ENCODE measurements at places on chromosomes 2 and 18. TPM values are rescaled to one million over a fixed set of nuclear protein-coding genes. Genes with fewer than 3 reads are reported as not detected.

Gene SLC9A4
- polyA plus RNA-seq = not detected

Gene GCG
- polyA plus RNA-seq = not detected

Gene SMARCAL1
- 32.3 TPM for polyA plus RNA-seq

DNA sequence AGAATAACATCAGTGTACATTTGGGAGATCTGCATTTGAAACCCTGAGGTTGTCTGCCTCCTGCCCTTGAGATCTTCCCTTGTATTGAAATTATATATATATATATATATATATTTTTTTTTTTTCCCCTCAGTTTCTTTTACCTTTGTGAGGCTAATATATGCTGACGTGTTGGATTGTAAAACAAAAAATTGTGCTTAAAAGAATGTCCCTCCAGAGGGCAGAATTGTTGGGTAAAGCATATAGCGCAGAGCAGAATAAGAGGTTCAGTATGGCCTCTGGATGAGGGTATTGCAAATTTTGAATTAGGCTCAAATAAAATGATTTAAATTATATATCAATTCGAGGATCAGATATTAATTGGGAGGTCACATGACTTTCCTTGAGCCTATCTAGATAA is 12.4 kb downstream of the NABP1 start:
- no peak for DNase-seq

DNA sequence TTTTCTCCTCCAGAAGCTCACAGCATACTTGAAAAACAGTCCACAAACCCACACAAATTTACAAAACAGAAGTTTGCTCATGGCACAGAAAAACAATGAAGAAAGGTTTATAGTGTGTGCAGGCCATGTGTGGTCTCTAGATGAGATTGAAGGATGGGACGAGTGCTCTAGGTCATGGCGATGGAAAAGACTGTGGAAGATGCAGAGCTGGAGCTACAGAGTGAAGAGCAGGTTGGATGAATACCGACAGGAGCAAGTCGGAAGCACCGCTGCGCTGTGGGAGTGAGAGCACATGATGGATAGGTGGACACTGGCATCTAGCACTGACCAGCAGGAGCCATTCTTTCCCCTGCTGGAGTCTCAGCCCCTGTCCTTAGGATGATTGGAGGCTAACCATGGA is 534.7 kb upstream of the RAB6C start:
- DNase-seq = no peak

- DNase-seq = no peak
Measured at GRCh38 chr2:129768485-129769184, 210.8 kb upstream of the RAB6C start.

DNA sequence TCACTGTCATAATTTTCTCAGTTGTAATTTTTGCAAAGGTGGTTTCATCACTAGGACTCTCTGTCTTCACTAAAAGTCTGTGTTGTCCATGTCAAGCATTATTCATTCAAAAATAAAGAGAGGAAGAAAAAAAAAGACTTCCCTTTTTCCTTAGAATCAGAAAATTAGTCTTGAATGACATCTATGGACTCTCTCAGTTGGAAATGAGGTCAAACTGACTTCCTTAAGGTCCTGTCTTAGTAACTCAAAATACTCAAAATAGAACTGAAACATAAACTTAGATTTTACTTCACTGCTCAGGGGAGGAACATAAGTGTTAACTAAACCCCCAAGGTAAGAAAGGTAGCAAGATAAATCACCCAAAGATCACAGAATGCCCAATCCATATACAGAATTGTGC is 2.2 kb upstream of the ZNF407 start:
- DNase-seq = no peak

Gene PRSS56
- polyA plus RNA-seq = not detected

DNA sequence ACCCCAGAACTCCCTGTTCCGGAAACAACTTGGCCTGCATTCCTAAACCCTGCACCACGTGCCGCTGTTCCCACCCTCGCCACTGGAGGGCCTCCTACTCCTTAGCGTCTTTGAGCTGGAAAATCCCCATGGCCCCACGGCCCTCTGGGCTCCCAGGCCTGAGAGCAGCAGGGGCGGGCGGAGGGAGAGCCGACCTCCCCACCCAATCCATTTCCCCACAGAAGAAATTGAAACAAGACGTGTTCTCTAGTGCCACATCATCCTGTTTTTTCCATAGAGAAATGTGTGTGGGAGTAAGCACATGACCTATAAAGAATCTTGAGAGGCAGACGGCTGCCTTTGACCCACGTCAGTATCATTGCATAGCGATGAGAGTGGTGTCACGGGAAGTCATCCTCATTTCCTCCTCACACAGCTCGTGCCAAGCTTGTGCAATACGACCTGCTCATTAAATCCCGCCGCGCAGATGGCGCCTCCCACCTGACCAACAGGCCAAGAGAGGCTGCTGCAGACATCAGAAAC is 79.2 kb downstream of the LAMA1 start:
- peak; percentile 100 for DNase-seq

DNA sequence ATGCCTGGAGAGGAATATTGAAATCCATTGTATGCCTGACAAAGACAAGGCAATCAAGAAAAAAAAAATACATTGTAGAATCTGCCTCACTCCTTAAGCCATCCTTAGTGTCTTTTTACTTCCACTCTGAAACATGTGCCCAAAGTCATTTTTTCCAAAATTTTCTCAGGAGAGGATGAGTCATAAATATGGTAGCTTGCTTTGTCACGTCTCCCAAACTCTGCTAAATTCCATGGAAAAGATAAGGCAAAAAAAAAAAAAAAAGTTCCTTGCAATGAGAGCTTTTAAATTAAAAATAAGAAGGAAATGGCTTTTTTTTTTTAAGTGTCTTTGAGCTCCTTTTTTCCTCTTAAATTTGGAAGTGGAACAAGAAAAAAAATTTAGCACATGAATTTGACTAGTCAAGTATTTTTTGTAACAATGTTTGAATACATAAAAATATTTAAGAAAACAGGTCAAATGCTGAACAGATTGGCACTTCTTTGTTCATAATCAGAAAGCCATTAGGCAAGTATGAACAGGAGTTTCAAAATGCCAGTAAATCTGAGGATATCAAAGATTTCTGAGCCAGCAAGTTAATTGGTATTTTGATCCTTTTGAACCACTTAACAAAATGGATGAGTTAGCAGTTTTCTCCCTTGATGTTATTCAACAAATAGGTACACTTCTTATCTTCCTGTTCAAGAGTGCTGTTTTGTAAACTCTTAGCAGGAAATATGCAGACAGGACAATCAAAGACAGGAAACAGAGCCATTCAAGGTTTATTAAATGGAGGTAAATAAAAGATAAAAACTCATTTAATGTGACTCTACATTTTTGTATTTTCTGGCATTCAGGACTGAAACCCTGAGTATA is 247.3 kb upstream of the SP5 start:
- DNase-seq = peak; percentile 14
